Motor neuron (in vitro differentiated cells): ENCODE measurements at places on chromosomes 13 and 19. TPM values are rescaled to one million over a fixed set of nuclear protein-coding genes. Genes with fewer than 3 reads are reported as not detected.

FUT2 gene
- 0.81 and 0.97 TPM in 2 replicates for total RNA-seq

TEX101 gene
- total RNA-seq = 0.31 TPM in 1 of 2 replicates, not detected in the other

FCHO1 gene
- total RNA-seq = 14.4 and 16.8 TPM in 2 replicates

ATP4B gene
- total RNA-seq = 0.49 TPM in 1 of 2 replicates, not detected in the other

SLC6A16 gene
- 0.75 and 1.0 TPM in 2 replicates for total RNA-seq
